Bronchial epithelial cell (primary cell): ENCODE measurements at places on chromosomes 6 and 20.
A peak's percentile ranks its signal among the peaks of the same experiment; 100 is the strongest.

- DNase-seq: no peak
These were observed 8.0 kb upstream of the BCAS1 start for GRCh38 chr20:54078296-54078984.

- DNase-seq: no peak
These were observed 9.3 kb upstream of the C2 start for GRCh38 chr6:31918069-31918720.

DNA sequence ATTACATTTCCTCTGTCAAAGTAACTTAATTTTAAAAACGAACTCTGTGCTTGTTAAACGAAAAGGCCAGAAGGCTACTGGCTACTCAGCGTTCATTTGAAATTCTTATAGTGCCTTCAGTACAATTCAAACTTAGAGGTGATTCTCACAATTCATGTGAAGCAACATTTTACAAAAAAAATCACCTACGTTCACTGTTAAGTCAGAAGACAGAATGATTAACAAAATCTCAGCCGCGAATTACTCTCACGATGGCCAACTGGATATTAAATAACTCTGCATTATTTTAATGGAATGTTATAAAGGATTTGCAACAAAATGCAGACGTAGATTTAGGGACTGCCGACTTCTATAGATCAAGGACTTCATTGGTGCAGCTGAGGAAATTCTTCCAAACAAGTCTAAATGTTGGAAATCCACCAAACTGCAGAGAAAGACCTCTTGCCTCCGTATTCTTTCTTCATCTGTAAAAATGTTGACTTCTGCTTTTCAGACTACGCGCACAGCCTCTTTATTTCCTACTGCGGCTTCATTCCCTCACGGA, 1.6 kb upstream of the QKI start:
- DNase-seq: peak; percentile 21

GRCh38 chr20:50675671-50676376, 15.5 kb downstream of the RIPOR3 start:
- DNase-seq: no peak

DNA sequence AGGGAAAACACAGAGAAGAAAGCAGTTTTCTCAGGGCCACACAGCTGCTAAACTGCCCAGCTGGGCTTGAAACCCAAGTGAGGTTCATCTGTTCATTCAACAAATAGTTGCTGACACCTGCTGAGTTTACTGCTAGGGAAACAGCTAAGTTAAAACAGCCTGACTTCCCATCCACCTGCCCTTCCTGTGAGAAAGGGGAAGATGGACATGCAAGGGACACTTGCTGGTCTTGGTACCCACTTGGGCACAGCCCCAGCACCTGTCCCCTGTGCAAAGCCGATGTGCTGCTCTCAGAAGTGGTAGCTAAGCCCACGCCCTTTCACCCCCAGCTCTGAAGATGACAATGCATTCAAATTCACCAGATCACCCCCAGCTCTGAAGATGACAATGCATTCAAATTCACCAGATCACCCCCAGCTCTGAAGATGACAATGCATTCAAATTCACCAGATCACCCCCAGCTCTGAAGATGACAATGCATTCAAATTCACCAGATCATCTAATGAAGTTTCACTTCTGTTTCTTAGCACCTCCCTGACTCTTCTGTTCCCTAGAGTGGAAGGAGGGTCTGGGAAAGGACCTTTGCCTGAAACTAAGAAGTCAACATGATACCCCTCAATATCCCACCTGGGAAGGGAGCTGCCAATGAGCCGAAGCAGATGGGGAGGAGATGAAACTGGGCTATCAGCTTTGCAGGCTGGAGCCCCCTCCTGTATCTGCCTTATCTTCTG, 46.0 kb upstream of the TOP1 start:
- DNase-seq: no peak

DNA sequence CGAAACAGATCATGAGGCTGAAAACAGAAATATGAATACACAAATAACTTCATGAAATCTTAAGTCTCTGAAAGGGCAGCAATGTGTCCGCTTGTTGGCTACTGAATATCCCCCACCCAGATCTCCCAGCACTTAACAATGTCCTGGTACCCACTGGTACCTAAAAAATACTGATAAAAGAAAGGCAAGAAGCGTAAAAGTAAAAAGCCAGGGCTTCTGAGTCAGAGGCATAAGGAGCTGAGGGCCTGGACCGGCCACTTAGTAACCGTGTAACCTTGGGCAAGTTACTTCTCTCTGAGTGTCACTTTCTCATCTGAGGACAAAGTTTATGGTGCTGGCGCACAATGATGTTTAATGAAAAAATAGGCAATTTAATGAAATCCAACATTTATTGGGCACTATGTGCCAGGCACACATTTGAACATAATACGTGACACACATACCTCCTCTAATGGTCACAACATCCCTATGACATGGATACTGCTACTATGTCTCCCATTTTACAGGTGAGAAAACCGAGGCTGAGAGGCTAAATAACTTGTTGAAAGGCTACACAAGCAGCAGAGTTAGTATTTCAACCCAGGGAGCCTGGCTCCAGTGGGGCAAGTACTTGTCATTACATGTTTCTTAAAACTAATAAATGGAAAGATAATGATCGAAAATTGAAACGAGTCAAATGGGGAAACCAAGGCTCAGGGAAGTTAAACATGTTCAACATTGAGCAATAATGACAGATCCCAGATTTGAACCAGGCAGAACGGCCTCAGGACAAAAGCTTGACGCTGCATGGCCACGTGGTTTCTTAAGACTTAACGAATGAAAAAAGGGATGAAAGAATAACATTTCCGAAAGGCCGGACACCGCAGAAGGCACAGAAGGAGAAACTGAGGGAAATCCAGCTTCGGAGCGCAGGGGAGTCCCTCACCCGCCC, 828 bp downstream of the TP53RK start:
- peak; percentile 62 for DNase-seq

GRCh38 chr6:83371423-83371822, 59.4 kb downstream of the ME1 start:
- no peak for DNase-seq
